ENCODE measurements at places on chromosomes 12 and 14. TPM values are rescaled to one million over a fixed set of nuclear protein-coding genes. Genes with fewer than 3 reads are reported as not detected.

SLCO1B1 gene
- not detected for total RNA-seq

GRCh38 chr14:105486163-105486973, at the start of gene CRIP1:
TSS of gene CRIP1 (plus strand) at chr14:105486886. CDS start at chr14:105487260, 374 bp downstream.
- peaks cover 41% of the 10 kb centered on the region for H3K4me1 ChIP-seq
- H3K4me3 ChIP-seq = peak within 1 kb of the TSS; percentile 67
- no peaks in the 10 kb centered on the region for H3K27me3 ChIP-seq
- no peak for DNase-seq

GPX2 gene
- total RNA-seq = 0.15 TPM

C3AR1 gene
- not detected for total RNA-seq

DNA sequence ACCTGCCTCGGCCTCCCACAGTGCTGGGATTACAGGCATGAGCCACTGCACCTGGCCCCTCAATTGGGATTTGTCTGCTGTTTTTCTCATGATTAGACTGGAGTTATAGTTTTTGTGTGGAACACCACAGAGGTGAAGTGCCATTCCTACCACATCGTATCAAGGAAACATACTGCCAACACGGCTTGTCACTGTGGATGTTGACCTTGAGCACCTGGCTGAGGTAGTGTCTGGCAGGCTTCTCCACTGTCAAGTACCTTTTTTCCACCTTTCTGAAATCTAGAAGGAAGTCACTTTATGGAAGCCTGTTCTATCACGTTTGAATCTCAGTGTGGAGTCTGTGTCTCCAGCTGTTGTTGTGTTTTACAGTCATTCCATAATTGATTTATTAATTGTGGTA, 21.4 kb upstream of the SEL1L start:
- H3K4me1 ChIP-seq = no peaks in the 10 kb centered on the region
- no peaks in the 10 kb centered on the region for H3K27me3 ChIP-seq
- no peaks in the 10 kb centered on the region for H3K36me3 ChIP-seq
- no peak overlapping the region for H3K4me3 ChIP-seq

KRT6C gene
- not detected for total RNA-seq

GRCh38 chr12:19217446-19217845, 87.9 kb downstream of the PLEKHA5 start:
- no peaks in the 10 kb centered on the region for H3K36me3 ChIP-seq
- no peak for DNase-seq
- H3K27me3 ChIP-seq = no peaks in the 10 kb centered on the region
- H3K27ac ChIP-seq = no peak overlapping the region

- H3K4me3 ChIP-seq = no peak overlapping the region
- H3K4me1 ChIP-seq = no peaks in the 10 kb centered on the region
- H3K27me3 ChIP-seq = no peaks in the 10 kb centered on the region
- no peaks in the 10 kb centered on the region for H3K36me3 ChIP-seq
- no peak overlapping the region for H3K27ac ChIP-seq
Observed at GRCh38 chr12:114858388-114859146, 174.6 kb upstream of the TBX3 start.

All from Panc1 (cell line).